ENCODE measurements at places on chromosomes 5 and 9.

- no peak for DNase-seq
Measured at GRCh38 chr5:43354774-43355173, 41.6 kb upstream of the HMGCS1 start.

GRCh38 chr9:4164356-4164755 lies 135.5 kb downstream of the GLIS3 start:
- DNase-seq: no peak

- DNase-seq: no peak
Measured at GRCh38 chr5:181173027-181173419, 25.6 kb downstream of the OR2V2 start.

- peak; percentile 2 for DNase-seq
Measured at GRCh38 chr5:18465833-18466681, 831.8 kb downstream of the TAF11L14 start.

GRCh38 chr9:530681-531080 lies 310.8 kb upstream of the DMRT1 start:
- no peak for DNase-seq

All from T-helper 1 cell (primary cell).